Mammary microvascular endothelial cell (primary cell): ENCODE measurements at places on chromosomes 7 and 10. TPM values are rescaled to one million over a fixed set of nuclear protein-coding genes. Genes with fewer than 3 reads are reported as not detected.

The EN2 gene
- total RNA-seq = not detected in 2 replicates

The ACTR1A gene
- total RNA-seq = 198 and 213 TPM in 2 replicates

The SNX10 gene
- 2.8 and 3.5 TPM in 2 replicates for total RNA-seq

The C10orf143 gene
- 1.1 TPM in 1 of 2 replicates, not detected in the other for total RNA-seq

The CHRM2 gene
- total RNA-seq = under 0.01 TPM in 1 of 2 replicates, not detected in the other

The PIP gene
- not detected in 2 replicates for total RNA-seq

The ANKMY2 gene
- total RNA-seq = 9.1 and 10.9 TPM in 2 replicates

The PNLIPRP1 gene
- not detected in 2 replicates for total RNA-seq

The NPSR1 gene
- total RNA-seq = not detected in 2 replicates

The OR2A1 gene
- not detected in 2 replicates for total RNA-seq

The STEAP4 gene
- not detected in 2 replicates for total RNA-seq

The GNGT1 gene
- not detected in 2 replicates for total RNA-seq

The AKR1B15 gene
- not detected in 2 replicates for total RNA-seq

The SFRP4 gene
- total RNA-seq = 0.33 TPM in 1 of 2 replicates, not detected in the other

The PGAM2 gene
- not detected in 2 replicates for total RNA-seq

The GIMAP1 gene
- total RNA-seq = 9.4 and 9.5 TPM in 2 replicates

The MTERF1 gene
- total RNA-seq = 7.3 and 8.4 TPM in 2 replicates

The MMP21 gene
- 0.07 TPM in 1 of 2 replicates, not detected in the other for total RNA-seq

The MYOF gene
- total RNA-seq = 256 and 267 TPM in 2 replicates

The MAGI2 gene
- 0.84 and 1.5 TPM in 2 replicates for total RNA-seq

The SUN3 gene
- total RNA-seq = not detected in 2 replicates

The GARS1 gene
- total RNA-seq = 226 and 302 TPM in 2 replicates

The CYP2C18 gene
- not detected in 2 replicates for total RNA-seq

The GIMAP2 gene
- 34.2 and 35.7 TPM in 2 replicates for total RNA-seq
